ENCODE measurements at places on chromosomes 4 and X. TPM values are rescaled to one million over a fixed set of nuclear protein-coding genes. Genes with fewer than 3 reads are reported as not detected.

The PCDH10 gene
- not detected for total RNA-seq

- DNase-seq, result no peak
Measured at GRCh38 chrX:82127228-82128123, 925.6 kb downstream of the SH3BGRL start.

DNA sequence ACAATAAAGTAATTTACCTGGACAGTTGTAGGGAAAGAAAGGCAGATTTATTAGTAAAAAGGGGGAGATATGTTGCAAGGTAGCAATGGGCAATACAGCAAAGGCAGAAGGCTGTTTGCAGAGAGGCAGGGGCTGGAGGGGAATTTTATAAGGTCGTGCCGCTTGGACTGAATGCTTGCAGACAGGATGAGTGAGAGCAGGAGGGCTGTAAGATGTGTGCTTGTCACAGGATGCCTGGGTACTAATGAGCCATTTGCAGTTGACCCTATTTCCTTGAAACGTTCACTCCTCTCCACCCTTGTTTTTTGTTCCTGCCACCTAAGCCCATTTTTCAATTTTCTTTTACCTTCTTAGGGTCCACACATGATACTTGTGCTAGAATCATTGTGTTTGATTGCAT, 214.7 kb downstream of the TRAM1L1 start:
- no peak for DNase-seq

DNA sequence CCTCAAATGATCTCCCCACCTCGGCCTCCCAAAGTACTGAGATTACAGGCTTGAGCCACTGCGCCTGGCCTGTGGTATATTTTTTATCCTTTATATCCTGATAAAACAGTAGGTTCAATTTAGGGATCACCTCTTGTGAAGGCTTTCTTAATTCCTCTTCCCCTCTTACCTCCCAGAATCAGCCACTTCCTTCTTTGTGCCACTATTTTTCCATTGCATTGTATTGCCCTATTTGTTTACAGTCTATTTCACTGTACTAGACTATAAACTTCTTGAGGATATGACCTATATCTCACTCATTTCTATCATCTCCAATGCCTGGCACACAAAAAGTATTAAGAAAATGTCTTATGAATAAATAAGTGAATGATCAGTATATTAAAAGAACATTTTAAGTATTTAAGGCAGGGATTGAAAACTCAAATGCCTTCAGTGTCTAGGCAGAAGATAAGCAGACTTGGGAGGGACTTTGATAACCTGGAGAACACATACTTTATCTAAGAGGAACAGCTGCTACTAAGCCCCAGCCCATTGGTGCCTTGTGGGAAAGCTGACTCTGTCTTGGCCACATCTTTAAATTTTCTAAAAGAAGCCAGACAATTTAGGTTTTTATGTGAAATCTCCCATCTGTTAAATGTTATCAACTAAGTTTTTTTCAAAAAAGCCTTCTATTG, 82.3 kb upstream of the OGT start:
- DNase-seq, result no peak

DNA sequence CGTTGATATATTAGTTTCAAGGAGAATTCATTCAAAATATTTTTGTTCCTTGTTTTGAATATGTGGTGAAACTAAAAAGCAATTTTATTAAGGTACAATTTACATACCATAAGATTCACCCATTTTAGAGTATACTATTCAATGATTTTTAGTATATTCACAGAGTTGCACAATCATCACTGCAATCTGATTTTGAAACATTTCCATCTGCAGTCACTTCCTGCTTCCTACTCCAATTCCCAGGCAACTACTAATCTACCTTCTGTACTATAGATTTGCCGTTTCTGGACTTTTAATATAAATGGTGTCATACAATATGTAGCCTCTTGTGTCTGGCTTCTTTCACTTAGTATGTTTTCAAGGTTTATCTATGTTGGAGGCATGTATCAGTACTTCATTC, 71.3 kb downstream of the SLC9A7 start:
- DNase-seq, result no peak

- peak; percentile 15 for DNase-seq
Measured at GRCh38 chrX:71536285-71536684, 3.4 kb downstream of the OGT start.

DNA sequence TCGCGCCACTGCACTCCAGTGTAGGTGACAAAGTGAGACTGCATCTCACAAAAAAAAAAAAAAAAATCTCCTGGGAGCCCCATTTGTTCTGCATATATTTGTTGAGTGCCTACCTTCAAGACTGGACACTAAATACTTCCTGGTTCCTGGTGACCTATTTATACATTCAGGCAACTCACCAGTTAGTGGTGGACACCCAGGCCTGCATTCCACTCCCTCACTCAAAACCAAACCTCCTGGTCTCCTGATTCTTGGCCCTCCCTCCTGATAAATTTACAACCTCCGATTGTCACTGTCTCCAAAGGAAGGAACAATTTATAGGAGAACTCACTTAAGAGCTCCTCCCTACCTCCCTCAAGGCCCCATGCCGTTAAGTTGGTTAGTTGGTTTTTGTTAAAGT, 3.1 kb downstream of the SYAP1 start:
- DNase-seq, result no peak

- DNase-seq, result no peak
Measured at GRCh38 chr4:184376126-184376838, 98.1 kb downstream of the IRF2 start.
